Kasumi-1 (cell line): ENCODE measurements at places on chromosomes 1 and 21.

- no peak for DNase-seq
Observed at GRCh38 chr1:5947978-5948680, 44.1 kb downstream of the NPHP4 start.

- DNase-seq, result no peak
Observed at GRCh38 chr1:1605034-1605591, 5.2 kb upstream of the FNDC10 start.

GRCh38 chr1:1019122-1019999 lies 559 bp upstream of the AGRN start:
- DNase-seq, result peak; percentile 66

DNA sequence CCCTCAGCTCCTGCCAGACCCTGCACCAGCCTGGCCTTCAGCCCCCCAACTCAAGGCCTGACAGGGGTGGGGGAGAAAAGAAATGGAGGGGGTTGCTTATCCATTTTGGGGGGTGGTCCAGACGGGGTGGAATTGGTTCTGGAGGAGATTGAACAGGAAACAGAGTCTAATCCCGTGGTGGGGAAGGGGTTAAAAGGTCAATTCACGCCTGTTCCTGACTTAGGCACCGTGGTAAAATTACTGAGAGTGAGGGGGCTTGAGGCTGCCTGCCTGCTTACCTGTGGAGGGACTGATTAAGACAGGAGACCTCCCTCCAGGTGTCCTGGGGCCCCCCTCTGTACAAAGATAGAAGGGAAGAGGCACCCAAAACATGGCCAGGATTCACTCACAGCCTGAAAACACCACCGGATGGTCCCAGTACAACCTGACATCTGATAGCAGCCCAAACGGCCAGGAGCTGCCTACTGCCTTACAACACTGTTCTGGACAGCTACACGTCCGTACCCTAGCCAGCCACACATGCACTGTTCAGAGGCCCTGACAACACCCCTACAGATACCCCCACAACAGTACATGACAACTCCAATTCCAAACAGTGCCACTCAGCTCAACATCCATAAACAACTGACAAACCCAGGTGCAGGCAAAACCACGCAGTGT lies 31.8 kb downstream of the AHDC1 start:
- no peak for DNase-seq

GRCh38 chr1:229874609-229875008 lies 192.4 kb upstream of the GALNT2 start:
- DNase-seq, result no peak

- DNase-seq, result no peak
Observed at GRCh38 chr1:53618500-53619366, 120.2 kb downstream of the GLIS1 start.

DNA sequence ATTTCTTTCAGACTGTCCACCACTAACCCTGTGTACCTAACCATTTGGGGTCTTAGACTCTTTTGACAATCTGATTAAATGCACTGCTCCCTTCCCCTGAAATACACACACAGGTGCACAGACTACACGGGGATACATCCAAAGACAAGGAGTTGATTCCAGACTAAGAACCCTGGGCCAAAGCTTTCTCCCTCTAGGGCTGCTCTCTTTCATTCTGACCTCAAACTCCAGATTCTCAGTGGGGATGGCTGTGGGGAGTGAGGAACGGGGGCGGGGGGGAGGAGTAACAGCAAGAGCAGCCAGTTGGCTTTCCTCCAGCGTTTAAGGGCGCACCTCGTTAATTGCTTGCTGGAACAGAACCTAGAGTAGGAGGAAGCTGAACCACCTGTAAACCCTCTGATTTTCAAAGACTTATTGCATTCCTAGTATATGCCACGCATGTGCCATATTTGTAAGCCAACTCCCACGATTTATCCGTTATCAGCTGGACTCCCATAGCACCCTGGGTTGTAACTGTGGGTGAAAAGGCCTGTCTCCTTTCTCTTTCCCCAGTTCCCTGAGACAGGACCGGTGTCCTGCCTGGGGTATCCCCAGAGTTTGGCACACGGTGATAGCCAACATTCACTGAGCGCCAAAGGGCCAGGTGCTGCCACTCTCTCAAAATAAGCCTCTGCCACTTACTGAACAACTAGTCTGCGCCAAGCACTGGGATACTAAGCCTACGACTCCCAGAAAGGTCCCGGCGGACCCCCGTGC lies 920 bp downstream of the MTHFR start:
- DNase-seq, result peak; percentile 24

GRCh38 chr1:201606623-201607022 lies 67.7 kb downstream of the NAV1 start:
- DNase-seq, result no peak

GRCh38 chr1:160082926-160083325 lies 1.6 kb downstream of the KCNJ9 start:
- DNase-seq, result no peak

- DNase-seq, result no peak
Observed at GRCh38 chr1:215081661-215082531, 641 bp upstream of the KCNK2 start.

GRCh38 chr1:161864577-161864976 lies 98.5 kb downstream of the ATF6 start:
- no peak for DNase-seq

- DNase-seq, result no peak
Observed at GRCh38 chr1:58406301-58407071, 140.0 kb downstream of the OMA1 start.

- no peak for DNase-seq
Observed at GRCh38 chr1:201312298-201312697, 29.0 kb downstream of the PKP1 start.

DNA sequence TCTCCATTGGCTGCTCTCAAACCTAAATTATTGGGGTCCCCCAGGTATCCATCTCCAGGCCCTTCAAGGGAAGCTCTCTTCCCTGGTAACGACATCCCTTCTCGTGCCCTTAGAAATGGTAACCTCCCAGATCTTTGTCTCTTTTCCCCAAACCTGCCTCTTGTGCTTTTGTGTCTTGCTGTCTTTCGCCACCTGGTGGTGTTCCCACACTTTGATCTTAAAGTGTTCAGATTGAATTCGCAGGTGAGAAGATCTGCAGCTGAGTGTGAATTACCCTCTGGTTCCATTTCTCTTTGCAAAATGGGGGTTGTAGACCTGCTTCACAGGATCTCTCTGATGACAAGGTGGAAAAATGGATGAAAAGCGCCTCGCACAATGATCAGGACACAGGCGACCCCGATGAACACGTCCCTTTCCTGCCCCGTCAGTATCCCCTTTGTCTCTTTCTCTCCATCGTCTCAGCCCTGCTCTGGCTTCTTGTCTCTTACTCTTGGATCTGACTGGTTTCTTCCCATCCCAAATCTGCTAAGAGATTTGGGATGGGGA lies 53.1 kb downstream of the DOP1B start:
- peak; percentile 62 for DNase-seq

- no peak for DNase-seq
Observed at GRCh38 chr1:230867101-230867902, 1.0 kb downstream of the C1orf198 start.

DNA sequence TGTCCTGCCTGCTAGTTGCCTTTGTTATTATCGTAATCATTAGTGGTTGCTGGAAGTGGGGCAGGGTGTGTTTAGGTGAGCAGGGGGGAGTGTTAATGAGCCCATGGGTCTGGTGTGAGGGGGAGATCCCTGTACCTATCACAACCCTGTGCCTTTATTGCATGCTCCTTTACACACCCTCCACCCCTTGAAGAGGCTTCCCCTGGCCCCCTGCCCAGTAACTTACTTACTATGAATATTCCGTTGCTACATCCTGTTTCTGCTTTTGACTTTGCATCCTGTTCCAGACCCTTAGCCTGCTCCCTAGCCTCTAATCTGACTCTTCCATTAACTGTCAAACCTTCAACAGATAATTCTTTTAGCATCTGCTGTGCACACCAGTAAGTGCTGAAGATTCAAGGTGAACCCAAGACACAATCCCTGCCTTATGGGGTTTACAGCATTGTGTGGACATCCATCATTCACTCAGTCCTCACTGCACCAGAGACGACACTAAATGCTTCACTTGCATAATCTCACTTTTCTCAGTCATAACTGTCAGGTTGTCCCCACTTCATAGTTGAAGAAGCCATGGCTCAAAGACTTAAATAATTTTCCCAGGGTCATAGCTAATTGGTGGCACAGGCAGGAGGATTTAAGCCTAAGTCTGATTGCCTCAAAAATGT lies 47.9 kb downstream of the CDC7 start:
- peak; percentile 13 for DNase-seq

DNA sequence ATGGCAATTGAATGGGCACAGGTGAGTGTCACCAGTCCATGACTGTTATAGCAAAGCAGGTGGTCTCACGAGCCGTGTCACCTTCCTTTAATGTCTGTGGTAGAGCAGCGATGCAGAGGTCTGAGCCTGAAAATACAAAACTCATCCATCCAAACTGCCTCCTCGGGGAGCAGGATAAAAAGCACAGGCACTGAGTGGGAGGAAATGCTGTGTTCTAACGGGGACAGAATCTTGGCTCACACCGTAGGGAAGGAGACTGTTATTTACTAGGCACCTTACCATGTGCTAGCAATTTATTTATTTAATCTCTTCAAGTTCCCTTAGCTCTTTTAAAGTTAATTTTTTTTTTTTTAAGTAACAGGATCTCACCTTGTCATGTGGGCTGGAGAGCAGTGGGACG lies 1.2 kb downstream of the ASCL5 start:
- DNase-seq, result no peak

DNA sequence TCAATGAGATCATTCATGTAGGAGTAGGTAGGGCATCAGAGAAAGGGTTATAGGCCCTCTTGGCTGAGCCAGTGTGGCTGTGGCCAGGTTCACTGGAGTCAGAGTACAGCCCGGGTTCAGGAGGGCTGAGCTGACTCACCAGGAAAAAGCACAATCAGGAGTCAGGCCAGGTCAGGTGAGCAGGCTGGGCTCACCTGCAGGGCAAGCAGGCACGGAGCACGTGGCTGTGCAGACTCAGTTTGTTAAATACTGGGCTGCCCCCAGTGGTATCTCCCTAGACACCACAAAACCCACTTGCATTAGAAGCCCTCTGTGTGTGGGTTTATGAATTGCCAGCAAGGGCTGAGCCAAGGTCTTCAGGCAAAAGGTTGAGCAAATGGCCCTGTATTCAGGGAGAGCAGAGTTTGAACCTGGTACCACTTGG lies 122.1 kb upstream of the SERBP1 start:
- DNase-seq, result no peak

GRCh38 chr1:31815752-31816500 lies at the start of gene SPOCD1:
Gene SPOCD1, minus strand, starts transcription at chr1:31816022. Its CDS starts 689 bp downstream, at chr1:31815333.
- DNase-seq, result peak; percentile 47

DNA sequence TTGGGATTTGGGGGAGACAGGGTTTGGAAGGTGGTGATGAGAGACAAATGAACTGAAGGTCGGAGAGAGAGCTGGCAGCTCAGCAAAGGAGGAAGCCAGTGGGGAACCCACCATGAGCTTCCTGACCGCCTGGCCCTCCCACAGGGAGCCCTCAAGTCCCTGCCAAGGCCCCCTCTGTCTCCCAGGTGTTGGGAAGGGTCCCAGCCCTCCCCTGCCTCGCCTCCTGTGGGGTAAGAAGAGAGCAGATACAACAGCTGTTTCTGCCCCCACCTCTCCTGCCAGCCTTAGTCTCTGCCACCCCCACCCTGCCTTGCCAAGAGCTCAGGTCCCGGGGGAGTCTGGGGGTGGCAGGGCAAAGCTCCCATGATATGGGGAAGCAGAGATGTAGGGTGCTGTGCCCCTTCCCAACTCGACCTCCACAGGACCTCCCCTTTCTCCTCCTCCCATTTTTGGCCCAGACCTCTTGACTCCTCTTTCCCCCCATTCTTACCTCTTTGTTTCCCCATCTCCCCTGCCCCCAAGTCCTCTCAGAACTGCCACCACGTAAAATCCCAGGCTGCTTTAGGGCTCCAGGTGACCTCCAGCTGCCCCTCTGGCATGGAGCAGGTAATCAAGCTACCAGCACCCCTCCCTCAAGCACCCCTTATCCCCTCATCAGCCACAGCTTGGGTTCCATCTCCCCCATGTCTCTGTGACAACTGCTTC lies 556 bp downstream of the S100A1 start:
- no peak for DNase-seq

GRCh38 chr1:30034627-30035521 lies 688.5 kb downstream of the MATN1 start:
- no peak for DNase-seq

DNA sequence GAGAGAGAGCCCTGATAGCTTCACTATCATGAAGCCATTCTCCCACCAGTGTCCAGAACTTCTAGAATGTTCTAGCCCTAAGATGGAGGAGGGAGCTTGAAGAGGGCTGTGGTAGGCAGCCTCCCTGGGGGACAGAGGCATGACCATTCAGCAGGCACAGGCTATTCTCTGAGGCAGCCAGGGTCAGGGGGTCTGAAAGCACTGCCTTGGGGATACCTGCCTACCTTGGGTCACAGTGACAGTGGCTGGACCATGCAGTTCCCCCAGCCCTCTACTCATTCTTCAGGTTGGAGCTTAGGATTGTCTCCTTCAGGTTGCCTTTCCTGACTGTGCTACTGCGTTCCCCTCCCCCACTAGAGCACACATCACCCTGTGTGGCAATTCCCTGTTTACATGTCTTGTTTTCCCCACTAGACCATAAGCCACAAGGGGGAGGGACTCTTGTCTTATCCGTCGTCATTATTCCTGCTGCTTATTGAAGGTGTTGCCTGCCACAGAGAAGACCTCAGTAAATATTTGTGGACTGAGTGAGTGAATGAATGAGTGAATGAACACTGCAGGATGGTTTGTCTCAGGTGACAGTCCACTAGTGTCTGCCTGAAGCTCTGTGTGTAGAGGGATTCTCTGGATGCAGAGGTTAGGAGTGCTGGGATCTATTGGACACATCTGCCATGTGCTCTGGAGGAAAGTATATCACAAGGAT lies 5.2 kb downstream of the ZDHHC18 start:
- no peak for DNase-seq

- DNase-seq, result no peak
Observed at GRCh38 chr1:208455821-208456220, 211.6 kb upstream of the PLXNA2 start.

DNA sequence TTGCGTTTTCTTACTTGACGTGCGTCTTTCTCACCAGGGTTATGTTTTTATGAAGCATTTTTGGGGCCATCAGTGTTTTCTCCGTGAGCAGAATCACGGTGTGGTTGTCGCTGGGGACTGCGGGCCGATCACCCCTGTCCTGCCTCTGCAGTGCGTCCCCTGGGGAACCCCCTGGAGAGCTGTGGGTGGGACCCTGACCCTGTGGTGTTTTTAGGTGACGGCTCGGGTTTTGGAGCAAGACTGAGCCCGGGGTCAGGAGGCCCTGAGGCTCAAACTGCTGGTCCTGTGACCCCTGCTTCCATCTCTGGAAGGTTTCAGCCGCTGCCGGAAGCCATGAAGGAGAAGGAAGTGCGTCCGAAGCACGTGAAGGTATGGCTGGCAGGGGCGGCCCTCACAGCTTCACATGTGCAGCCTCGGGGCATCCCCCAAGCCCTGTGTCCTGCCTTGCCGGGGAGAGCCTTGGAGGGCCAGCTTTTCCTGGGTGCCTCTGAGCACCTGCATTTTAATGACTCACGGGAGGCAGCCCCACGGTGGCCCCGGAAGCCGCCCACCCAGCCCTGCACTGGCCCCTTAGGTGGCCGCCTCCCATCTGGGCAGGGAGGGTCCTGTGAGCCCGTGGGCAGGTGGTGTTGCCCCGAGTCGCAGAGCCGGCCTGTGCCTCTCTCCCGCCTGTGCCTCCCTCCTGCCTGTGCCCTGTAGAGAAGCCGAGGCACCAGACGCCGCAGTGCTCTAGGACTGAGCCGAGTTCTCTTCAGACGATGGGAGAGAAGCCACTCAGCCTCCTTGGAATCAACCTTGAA lies 36.7 kb upstream of the DIP2A start:
- DNase-seq, result no peak

GRCh38 chr1:91791691-91792488 lies 94.1 kb downstream of the TGFBR3 start:
- peak; percentile 33 for DNase-seq
